Prostate gland (tissue), 2 donors: ENCODE measurements at places on chromosomes 13 and 19. TPM values are rescaled to one million over a fixed set of nuclear protein-coding genes. Genes with fewer than 3 reads are reported as not detected.

GRCh38 chr19:46678110-46678732 is 17.2 kb upstream of the DACT3 start:
- no peak for DNase-seq

- DNase-seq: no peak
Observed at GRCh38 chr19:34277244-34277643, 22.9 kb downstream of the GARRE1 start.

GRCh38 chr19:1076046-1076386 is 9.0 kb downstream of the ARHGAP45 start:
- DNase-seq: no peak

- DNase-seq: no peak
Observed at GRCh38 chr19:28037186-28037585, 1175.8 kb downstream of the UQCRFS1 start.

GRCh38 chr13:110294146-110294545 is 12.8 kb downstream of the COL4A1 start:
- no peak for DNase-seq

- DNase-seq: peak; percentile 64
Observed at GRCh38 chr19:10085641-10086590, at the start of gene SHFL. TSS of gene SHFL (plus strand) at chr19:10086317. CDS start at chr19:10086428, 111 bp downstream.

DNA sequence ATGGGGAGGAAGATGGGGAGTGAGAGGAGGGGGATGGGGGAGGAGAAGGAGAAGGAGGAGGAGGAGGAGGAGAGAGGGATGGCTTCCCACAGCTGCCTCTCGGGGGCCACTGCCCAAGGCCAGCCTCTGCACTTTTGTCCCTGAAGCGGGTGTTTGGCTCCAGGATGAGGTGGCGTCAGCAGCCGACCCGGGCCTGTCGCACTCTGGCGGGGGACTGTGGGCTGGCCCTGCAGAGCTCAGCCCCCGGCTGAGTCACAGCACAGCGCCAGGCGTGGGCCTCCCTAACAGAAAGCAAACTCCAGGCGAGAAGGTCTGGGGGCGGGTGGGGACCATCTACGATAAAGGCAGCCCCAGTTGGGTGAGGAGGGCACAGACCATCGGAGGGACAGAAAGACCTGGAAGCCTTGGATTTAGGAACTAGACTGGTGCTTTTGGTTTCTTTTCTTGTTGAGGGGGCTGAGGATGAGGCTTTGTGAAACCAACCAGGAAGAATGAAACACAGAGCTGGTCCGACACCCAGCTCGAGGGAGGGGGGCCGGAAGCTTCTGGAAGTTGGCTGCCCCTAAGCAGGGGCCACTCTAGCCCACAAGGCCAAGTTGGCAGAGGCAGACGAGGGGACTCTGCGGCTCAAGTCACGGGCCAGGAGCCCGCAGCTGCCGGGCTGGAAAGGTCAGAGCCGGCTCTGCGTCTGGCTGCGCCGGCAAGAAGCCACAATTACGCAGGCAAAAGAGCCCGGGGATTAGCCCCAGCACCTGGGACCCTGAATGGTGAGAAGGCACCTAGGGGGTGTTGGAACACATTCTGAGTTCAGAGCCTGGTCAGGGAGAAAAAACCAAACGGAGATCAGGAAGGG is 18.2 kb downstream of the LSM4 start:
- no peak for DNase-seq

- DNase-seq: no peak
Observed at GRCh38 chr19:55251341-55252081, 7.3 kb downstream of the PPP6R1 start.

GRCh38 chr19:54100561-54100960 is at the start of gene OSCAR:
TSS of gene OSCAR (minus strand) at chr19:54100803. CDS start at chr19:54100792, 11 bp downstream.
- no peak for DNase-seq

GRCh38 chr19:40599902-40600569 is 1.1 kb upstream of the LTBP4 start:
- no peak for DNase-seq

Gene SIGLEC12
- not detected for total RNA-seq

Gene CEACAM7
- not detected for total RNA-seq

- no peak for DNase-seq
Observed at GRCh38 chr19:33388725-33389420, 15.4 kb downstream of the CEBPG start.

Gene KIR3DL2
- total RNA-seq: not detected

DNA sequence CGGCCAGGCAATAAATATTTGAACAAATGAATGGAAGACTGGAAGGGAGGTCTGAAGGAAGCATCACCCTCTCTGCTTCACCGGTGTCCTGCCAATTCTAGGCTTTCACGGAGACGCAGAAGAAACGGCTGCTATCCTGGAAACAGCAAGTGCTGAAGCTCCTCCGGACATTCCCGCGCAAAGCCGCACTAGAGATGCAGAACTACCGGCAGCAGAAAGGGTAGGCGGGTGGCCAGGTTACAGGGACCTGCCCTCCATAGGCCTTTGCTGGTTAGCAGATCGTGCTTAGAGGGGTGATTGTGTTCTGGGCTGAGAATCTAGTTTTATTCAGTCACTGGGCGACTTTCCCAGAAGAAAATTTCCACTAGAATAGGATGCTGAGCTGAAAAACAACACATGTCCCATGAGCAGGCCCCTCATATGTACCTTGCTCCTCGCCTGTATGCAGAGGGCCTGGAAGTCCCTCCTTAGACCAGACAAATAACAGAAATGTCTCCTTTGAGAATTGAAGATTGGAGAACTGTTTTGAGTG is 11.0 kb downstream of the PAF1 start:
- no peak for DNase-seq

DNA sequence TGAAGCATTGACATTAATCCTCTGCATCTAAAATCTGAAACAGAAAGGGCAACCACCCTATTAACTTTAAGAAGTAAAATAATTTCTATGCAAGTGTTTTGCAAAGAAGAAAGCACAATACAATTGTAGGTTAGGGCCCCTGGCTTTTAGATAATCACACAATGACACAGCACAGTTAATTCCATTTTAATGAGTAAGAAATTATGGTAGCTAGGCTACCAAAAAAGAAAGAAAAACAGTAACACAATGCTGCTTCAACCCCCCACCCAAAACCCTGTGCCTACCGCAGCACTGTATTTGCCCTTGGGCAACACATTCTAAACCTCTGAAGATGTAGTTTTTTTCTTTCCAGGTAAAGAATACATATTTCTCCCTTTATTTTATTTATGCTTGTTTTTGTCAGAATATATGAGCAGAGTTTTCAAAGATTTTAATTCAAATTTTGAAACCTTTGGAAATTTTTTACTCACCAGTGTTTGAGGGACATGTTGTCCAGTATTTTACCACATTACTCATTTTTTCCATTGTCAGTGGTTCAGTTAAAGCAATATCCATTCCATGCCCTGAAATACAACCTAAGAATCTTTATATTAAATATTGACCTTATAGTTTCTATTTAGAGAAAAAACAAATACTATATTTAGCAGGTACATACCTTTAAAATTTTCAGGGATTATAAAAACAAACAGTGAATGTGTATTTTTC is 21.1 kb downstream of the SOHLH2 start:
- DNase-seq: no peak

DNA sequence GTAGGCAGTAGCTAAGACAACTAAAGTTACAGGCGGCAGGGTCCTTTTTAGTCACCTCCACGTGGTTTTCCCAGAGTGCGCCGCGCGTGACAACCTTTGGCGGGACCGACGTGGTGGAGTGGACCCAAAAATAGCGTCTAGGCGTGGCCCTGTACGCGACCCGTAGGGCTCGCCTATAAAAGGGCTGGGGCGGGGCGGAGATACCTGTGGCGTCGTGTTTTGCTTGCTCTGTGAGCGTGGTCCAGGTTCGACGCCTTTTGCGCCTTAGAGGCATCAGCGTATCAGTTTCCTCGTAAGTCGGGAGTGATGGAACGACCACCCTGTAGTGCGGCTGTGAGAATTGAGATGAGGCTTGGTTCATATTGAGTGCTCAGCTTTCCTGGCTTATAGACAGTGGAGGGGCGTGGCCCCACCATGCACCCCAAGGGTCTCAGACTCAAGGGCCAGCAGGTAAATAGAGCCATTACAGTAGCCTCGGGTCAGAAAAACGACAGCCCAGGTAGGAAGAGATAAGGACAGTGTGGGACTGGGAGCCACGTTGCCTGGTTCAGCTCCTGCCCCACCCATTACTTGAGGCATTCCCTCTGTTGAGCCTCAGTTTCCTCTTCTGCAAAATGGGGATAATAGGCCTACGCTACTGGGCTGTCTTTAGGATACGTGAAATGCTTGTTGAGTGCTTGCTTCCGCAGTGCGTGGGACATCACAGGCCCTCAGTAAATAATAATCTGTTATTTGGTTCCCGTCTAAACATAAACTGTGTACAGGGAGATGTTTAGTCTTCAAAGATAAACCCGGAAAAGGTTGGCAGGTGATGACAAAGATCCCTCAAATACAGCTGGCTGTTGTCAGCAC is 693 bp upstream of the TMED1 start:
- DNase-seq: no peak

Gene KLK15
- total RNA-seq: 8.5 TPM

DNA sequence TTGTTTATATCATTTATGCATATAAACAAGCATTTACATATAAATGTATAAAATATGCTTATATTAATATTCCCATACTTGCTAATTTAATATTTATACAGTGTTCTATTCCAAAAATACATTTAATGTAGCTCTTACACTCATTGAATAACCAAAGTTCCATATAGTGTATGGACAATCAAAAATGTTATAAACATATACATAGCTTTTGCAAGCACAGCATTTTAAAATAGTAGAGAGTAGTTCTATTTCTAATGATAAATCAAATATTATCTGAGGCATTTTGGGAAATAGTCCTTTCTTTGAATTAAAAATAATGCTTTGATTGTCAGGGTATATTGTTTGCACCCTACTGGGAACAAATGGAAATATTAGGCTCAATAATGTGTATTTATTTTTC is 22.5 kb upstream of the COG6 start:
- DNase-seq: no peak

DNA sequence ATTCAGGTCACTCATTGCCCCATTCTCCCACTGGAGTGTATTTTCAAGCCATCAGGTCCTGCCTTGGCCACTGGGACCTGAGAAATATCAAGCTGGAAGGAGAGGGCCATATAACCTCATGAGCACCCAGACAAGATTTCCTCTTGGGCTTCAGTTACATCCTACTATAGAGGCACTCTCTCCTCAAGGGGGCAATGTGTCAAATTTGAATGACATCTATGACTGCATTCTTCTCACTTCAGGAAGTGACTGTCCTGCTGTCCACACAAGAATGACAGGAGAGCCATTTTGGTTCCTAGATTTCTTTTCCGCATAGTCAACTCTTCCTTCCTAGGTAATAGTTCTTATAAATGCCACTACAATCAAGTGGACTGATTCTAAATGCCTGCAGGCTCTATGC is 416.2 kb downstream of the DIAPH3 start:
- no peak for DNase-seq

DNA sequence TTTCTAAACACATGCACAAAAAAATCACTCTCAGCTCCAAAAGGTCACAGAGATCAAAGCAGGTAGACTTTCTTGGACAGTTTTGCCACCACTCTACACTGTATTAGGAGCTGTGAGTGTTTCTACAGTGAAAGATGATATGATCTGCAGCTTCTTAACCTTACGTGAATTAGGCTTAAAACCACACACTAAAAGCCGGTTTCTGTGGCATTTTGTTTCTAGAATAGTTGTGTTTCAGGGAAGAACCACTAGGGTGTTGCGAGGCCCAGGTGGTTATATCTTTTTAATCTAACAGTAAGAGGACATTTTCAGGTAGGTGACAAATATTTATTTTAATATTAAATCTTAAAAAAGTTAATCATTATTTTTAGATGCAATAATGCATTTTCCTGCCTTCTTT is 216.4 kb downstream of the KLF5 start:
- DNase-seq: no peak

DNA sequence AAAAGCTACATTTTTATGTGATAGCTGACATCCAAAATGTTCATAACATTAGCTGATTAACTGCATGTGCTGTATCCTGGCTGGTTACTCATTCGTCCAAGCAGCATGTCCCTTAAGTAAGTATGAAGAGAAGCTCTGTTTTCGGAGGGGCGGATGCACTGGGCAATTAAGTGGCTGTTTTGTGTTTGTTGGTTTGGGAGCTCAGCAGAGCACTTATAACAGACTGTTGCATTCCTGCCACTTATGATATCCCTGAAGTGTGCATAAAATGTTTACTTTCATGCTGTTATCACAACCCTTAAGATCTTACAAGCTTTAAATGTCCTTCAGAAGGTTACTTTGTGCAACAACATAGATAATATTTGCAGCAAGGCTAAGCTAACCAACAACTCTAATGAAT is 264.1 kb downstream of the NALCN start:
- DNase-seq: no peak

GRCh38 chr19:7975037-7975436 is 30.4 kb downstream of the ELAVL1 start:
- DNase-seq: no peak

Gene RNF225
- total RNA-seq: 0.62 TPM

GRCh38 chr13:94195715-94196114 is 283.8 kb downstream of the DCT start:
- DNase-seq: no peak

Gene S1PR2
- 4.5 TPM for total RNA-seq

- DNase-seq: no peak
Observed at GRCh38 chr19:18768997-18769891, 21.9 kb downstream of the COMP start.

GRCh38 chr19:30338041-30338456 is 34.1 kb upstream of the ZNF536 start:
- no peak for DNase-seq

Gene CYP4F8
- total RNA-seq: 14.9 TPM

GRCh38 chr19:6058518-6059201 is 51.6 kb downstream of the RFX2 start:
- DNase-seq: no peak

DNA sequence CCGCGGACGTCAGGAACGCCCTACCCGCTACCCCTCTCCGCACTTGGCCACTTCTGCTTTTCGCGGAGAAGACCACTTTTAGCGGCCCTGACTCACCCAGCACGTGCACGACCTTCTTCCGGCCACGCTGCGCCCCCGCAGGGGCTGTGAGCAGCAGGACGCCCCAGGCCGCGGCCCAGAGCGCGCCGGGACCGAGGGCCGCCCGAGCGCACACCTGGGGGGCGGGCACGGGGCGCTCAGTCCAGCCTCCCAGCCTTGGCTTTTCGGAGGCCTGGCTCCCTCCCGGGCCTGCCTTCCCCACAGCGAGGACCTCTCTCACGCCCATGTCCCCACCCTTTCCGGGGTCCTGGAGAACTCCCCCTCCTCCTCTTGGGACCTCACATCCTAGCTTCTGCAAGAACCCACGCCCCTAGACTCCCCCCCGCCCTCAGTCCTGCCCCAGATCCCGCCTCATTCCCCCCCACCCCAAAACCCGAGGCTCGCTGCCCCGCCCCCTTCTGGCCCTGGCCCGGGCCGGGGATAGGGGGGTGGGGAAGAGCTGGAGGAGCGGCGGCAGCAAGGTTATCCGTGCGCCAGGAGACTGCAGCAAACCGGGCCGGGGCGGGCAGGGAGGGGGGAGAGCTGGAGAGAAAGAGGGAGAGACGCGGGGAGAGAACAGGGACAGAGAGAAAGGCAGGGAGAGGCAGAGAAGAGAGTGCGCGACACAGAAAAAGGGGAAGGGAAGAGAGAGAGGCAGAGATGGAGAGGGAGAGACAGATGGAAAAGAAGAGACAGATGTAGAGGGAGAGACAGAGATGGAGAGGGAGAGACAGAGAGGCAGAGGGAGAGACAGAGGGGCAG is 11.5 kb downstream of the TM6SF2 start:
- no peak for DNase-seq

- no peak for DNase-seq
Observed at GRCh38 chr19:1534972-1535371, 11.1 kb downstream of the PLK5 start.

Gene KLF5
- 42.3 TPM for total RNA-seq

GRCh38 chr13:88761145-88761544 is 1090.0 kb downstream of the SLITRK5 start:
- no peak for DNase-seq

Gene WDR88
- total RNA-seq: 3.9 TPM

- DNase-seq: no peak
Observed at GRCh38 chr19:20164456-20164855, 2.6 kb upstream of the ZNF486 start.

Gene RDH8
- total RNA-seq: not detected
